Activated T-cell treated with anti-CD3 and anti-CD28 coated beads, Interleukin-2, amount 50 U/mL, for 72 hours (primary cell): ENCODE measurements at places on chromosomes 2 and 18. TPM values are rescaled to one million over a fixed set of nuclear protein-coding genes. Genes with fewer than 3 reads are reported as not detected.

GRCh38 chr2:167940346-167940725, 307.1 kb downstream of the STK39 start:
- no peaks in the 10 kb centered on the region for H3K4me1 ChIP-seq
- H3K4me3 ChIP-seq = no peak overlapping the region
- H3K27ac ChIP-seq = no peak overlapping the region
- peaks cover 14% of the 10 kb centered on the region for H3K27me3 ChIP-seq

GRCh38 chr2:30139131-30139870, 7.5 kb upstream of the YPEL5 start:
- peak overlapping the region; percentile 87 for H3K27ac ChIP-seq
- H3K27me3 ChIP-seq = no peaks in the 10 kb centered on the region
- DNase-seq = peak; percentile 41
- H3K36me3 ChIP-seq = no peaks in the 10 kb centered on the region

LCT gene
- 0.19 TPM for total RNA-seq

MOCOS gene
- 0.22 TPM for total RNA-seq

DNA sequence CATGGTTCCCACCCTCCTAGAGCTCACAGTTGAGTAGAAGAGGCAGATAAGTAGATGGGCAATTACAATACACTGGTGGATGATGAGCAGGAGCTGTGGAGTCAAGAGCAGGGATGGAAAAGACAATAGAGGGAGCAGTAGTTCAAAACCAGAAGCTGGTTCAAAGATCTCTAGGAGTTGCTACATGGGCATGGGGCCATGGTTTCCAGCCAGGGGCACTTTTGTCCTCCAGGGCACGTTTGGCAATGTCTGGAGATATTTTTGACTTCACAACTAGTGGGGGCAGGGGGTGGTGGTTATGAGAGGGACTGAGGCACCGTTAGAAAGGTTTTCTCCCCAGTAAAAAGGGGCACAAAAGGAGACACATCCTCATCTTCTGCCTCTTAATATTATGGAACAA, 236.0 kb downstream of the DYSF start:
- H3K27ac ChIP-seq = no peak overlapping the region
- no peaks in the 10 kb centered on the region for H3K4me1 ChIP-seq
- H3K4me3 ChIP-seq = no peak overlapping the region
- no peak for DNase-seq
- H3K27me3 ChIP-seq = peaks cover under 1% of the 10 kb centered on the region
- no peaks in the 10 kb centered on the region for H3K36me3 ChIP-seq

DNA sequence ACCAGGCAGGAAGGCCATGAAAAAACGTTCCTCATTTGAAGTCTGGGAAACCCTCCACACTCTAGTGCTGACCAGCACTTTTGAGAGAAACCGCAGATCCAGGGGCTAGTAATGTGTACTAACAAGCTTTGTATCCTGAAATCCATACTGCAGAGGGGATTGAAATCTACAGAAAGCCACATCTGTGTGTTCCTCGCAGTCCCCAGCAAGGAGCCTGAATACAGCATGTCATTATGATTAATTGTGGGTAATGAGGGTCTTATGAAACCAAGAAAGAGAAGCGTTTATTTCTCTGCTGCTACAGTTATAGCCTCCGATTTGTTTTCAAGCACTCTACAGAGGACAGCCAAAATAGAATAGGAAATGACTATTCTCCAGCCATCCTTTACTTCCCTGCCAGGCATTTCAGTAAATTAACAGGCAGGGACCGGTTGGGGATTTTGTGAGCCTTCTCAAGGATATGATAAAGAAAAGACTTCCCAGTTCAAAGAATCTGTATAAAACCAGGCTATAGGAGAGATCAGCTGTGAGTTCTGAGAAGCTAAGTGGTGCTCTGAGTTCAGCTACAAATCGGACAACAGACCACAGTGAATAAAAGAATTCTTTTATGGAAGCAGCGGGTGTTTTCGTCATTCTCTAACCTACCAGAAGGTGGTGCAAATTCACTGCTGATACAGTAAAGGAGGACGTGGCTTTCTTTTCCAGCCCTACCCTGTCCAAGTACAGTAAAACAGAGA, 133.4 kb downstream of the INSIG2 start:
- DNase-seq = peak; percentile 38
- peaks cover 31% of the 10 kb centered on the region for H3K4me1 ChIP-seq
- H3K27ac ChIP-seq = no peak overlapping the region
- peaks cover 65% of the 10 kb centered on the region for H3K27me3 ChIP-seq
- no peaks in the 10 kb centered on the region for H3K36me3 ChIP-seq
- peak overlapping the region; percentile 66 for H3K4me3 ChIP-seq

- H3K27ac ChIP-seq = no peak overlapping the region
- no peak for DNase-seq
- peaks cover 30% of the 10 kb centered on the region for H3K4me1 ChIP-seq
Observed at GRCh38 chr2:173287594-173287993, 67.1 kb upstream of the CDCA7 start.

- no peak for DNase-seq
- H3K4me1 ChIP-seq = no peaks in the 10 kb centered on the region
- no peak overlapping the region for H3K4me3 ChIP-seq
- peaks cover 12% of the 10 kb centered on the region for H3K27me3 ChIP-seq
Observed at GRCh38 chr2:119419803-119420508, 11.7 kb upstream of the TMEM37 start.

DES gene
- not detected for total RNA-seq

DNA sequence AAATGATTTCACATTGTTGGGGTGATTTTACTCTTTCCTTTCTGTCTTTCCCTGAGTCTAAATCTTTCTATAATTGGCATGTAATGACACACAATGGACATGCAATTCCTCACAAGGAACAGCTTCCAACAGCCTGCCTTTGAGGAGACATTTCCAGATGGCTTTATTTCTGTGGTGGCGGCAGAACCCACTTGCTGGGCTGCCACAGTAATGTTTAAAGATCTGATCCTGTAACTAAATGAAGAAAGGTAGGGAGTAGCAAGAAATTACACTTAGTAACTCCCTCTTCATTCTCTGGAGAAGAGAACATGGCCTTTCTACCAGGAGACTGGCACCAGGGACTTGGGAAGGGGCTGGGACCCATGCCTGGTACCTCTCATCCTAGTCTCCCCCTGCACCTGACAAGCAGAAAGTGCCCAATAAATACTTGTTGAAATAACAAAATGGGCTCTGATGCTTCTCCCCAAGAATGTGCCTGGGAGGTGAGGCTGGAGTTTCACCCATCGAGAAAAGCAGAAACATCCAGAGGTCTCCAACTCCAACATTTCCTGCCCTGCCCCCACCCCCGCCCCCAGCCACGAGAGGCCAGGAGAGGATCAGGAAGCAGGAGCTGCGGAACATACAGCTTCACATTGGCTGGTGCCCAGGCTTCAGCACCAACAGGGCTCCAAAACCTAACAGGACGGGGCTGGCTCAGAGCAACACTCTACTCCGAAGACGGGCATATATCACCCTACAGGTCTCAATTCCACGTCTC, 92.1 kb downstream of the PXDN start:
- no peaks in the 10 kb centered on the region for H3K4me1 ChIP-seq
- no peak overlapping the region for H3K27ac ChIP-seq
- DNase-seq = no peak

- peaks cover 57% of the 10 kb centered on the region for H3K4me1 ChIP-seq
- H3K36me3 ChIP-seq = peaks cover 4% of the 10 kb centered on the region
- H3K27ac ChIP-seq = no peak overlapping the region
- no peak for DNase-seq
- H3K4me3 ChIP-seq = no peak overlapping the region
Observed at GRCh38 chr2:241304039-241304670, 11.3 kb downstream of the HDLBP start.

DNA sequence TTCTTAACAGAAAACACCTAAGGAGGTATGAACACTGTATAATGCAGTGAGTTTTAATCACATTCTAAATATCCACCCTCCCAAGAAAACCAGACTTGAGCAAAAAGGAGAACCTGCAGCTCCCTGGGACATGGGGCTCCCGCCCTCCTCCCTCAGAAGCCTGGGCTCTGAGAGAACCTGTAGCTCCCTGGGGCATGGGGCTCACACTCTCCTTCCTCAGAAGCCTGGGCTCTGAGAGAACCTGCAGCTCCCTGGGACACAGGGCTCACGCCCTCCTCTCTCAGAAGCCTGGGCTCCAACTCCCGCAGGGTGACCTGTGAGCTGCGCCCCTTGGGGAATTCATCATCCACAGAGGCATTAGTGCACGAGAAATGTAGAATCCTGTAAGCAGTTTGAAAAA, 222.9 kb downstream of the SNTG2 start:
- no peak overlapping the region for H3K4me3 ChIP-seq
- no peak overlapping the region for H3K27ac ChIP-seq
- H3K4me1 ChIP-seq = peaks cover 9% of the 10 kb centered on the region
- no peak for DNase-seq
- H3K36me3 ChIP-seq = no peaks in the 10 kb centered on the region

DNA sequence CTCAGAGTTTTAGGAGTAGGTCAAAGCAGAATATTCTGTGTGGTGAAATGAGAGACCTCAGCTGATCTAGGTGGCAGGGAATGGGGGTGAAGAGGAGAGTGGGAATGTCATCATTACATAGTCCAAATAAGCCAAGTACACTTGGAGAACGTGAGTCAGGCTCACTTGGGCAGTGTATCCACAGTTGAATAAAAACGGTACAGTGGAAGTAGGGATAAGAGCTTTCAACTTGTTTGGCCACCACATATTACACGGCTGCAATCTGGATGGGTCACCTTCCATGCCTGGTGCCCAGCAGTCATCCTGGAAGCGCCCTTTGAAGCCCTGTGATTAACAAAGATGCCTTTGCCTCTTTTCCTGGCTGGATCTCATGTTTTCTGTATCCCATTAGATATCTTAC, 28.6 kb downstream of the MIB1 start:
- H3K27me3 ChIP-seq = no peaks in the 10 kb centered on the region
- peaks cover 4% of the 10 kb centered on the region for H3K4me1 ChIP-seq
- H3K4me3 ChIP-seq = no peak overlapping the region
- no peak overlapping the region for H3K27ac ChIP-seq
- no peak for DNase-seq
- H3K36me3 ChIP-seq = peaks cover 9% of the 10 kb centered on the region

DNA sequence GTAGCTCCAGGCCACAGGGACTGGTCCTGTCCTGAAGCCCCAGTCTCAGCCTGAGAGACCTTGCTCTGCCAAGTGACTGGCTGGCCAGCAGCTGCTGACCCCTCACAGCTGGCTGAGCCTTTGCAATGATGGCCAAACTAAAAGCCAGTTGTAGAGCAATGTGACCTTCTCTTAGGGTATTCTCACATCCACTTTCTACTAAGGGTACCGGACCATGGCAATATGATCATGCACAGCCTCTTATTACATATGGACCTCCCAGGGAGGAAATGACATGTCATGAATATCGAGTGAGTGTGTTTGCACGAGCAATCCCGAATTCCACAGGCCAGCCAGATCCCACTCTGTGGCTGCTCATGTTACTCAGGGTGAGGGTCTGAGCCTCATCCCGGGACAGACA, 213.9 kb downstream of the VAPA start:
- H3K4me3 ChIP-seq = no peak overlapping the region
- H3K27ac ChIP-seq = no peak overlapping the region
- no peaks in the 10 kb centered on the region for H3K36me3 ChIP-seq
- H3K27me3 ChIP-seq = peaks cover 15% of the 10 kb centered on the region

- peaks cover 20% of the 10 kb centered on the region for H3K4me1 ChIP-seq
- H3K36me3 ChIP-seq = peaks cover 4% of the 10 kb centered on the region
- no peak for DNase-seq
- H3K27ac ChIP-seq = no peak overlapping the region
Observed at GRCh38 chr2:112768432-112768831, 4.0 kb upstream of the CKAP2L start.

DNA sequence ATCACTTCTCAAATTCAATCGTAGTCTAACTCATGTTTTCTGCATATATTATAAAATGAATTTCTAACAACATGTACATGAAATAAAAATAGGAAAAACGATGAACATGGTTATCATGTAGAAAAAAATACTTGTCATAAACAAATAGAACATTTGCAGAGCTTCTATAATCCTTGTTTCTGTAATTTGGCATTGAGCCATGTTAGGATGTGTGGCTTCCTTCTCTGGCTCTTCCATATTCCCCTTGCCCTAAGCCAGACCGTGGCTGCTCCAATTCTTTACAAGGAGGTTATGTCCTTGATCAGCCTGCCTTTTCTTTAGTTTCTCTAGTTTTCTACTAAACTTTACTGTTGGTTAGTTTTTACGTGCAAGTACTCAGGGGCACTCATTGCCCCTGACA, 155.3 kb downstream of the COL6A3 start:
- H3K27me3 ChIP-seq = peaks cover 15% of the 10 kb centered on the region
- no peaks in the 10 kb centered on the region for H3K4me1 ChIP-seq
- H3K4me3 ChIP-seq = no peak overlapping the region
- no peak for DNase-seq
- no peak overlapping the region for H3K27ac ChIP-seq

NT5C1B gene
- total RNA-seq = not detected

GRCh38 chr2:96602330-96602823, 35.7 kb downstream of the KANSL3 start:
- H3K4me3 ChIP-seq = no peak overlapping the region
- H3K27ac ChIP-seq = no peak overlapping the region
- H3K27me3 ChIP-seq = no peaks in the 10 kb centered on the region

PARD6G gene
- total RNA-seq = not detected

SELENOI gene
- total RNA-seq = 35.0 TPM

DNA sequence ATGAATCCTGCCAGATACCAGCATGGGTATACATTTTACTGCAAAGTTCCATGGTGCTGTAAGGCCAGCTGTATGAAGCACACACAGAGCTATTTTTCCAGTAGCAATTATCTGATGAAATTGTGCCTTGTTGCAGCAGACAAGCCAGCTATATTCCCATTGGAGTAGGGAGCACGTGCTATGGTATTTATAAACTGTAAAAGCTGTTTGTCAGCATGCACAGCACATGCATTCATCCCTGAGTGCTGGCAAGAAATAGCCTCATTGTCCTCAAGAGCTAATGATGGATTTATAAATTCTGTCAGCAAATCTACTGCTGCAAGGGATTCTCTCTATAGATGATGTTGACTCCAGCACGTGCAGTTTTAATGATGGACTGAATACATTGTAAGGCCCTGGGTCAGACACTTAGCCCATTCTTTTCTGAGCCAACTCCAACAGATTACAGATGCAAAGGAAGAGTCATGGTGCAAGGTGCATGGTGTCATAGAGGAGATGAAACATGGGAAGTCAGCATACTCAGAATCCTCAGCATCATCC, 61.7 kb downstream of the KCNS3 start:
- H3K36me3 ChIP-seq = no peaks in the 10 kb centered on the region
- DNase-seq = no peak
- peaks cover 4% of the 10 kb centered on the region for H3K27me3 ChIP-seq

GRCh38 chr18:40292985-40293710, 1661.9 kb upstream of the PIK3C3 start:
- no peak for DNase-seq
- H3K36me3 ChIP-seq = no peaks in the 10 kb centered on the region
- no peaks in the 10 kb centered on the region for H3K4me1 ChIP-seq
- no peaks in the 10 kb centered on the region for H3K27me3 ChIP-seq
- no peak overlapping the region for H3K4me3 ChIP-seq
